Spleen (tissue), 13 donors: ENCODE measurements at places on chromosomes 12 and 14.

GRCh38 chr12:66804563-66804974 lies 125.7 kb upstream of the GRIP1 start:
- DNase-seq, result no peak

GRCh38 chr12:42097971-42098370 lies 46.7 kb downstream of the GXYLT1 start:
- DNase-seq, result no peak

DNA sequence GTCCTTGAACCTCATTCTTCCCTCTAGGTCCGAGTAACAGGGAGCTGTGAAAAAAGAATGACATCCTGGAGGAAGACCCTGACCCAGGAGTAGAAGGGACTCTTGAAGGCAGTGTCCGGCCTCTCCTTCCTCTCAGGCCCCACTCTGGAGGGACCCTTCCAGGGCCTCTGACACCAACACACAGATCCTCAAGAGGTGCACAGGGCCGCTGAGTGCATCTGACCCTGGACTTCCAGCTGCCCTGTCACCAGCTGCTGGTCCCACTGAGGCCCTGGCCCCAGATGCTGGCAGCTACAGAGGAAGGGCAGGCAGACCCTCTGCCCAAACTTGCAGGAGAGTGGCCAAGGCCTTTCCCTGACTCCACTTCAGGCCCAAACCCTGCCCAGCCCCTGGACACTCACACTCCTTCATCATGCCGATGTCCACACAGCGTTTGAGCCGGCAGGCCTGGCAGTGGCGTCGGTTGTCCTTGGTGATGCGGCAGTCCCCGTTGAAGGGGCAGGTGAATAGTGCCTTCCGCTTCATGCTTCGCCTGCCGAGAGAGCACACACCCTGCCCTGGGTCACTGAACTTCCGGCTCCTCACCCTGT lies 40.1 kb downstream of the VDR start:
- peak; percentile 64 for DNase-seq

DNA sequence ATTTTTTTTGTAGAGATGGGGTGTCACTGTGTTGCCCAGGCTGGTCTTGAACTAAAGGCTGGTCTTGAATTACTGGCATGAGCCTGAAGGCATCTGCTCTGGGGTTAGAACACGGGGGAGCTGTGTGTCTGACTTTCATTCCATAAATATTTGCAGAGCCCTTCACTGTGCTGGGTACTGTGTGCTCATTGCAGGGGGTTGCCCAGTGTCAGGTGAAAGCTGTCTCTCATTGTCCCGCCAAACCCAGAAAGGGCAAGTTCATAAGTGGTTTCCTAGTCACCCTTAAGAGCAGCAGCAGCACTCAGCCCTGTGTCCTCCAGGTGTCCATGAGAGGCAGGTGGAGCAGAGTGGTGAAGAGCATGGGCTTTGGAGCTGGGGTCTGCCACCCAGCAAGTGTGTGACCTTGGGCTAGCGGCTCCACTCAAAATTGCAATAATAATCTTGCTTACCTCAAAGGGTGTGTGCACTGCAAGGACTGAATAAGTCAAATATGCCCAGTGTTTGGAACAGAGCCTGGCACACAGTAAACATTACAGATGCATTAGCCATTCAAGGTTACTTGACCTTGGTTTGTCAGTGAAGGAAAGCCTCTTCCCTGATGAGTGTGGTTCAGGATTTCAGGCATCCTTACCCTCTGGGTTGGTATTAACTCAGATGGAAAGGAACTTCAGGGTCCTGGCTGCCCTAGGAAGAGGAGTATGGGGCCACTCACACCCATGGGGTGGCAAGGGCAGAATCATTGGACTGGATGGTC lies 4.4 kb upstream of the SMIM41 start:
- DNase-seq, result no peak

- DNase-seq, result no peak
Observed at GRCh38 chr14:88613552-88614010, 50.7 kb downstream of the ZC3H14 start.

GRCh38 chr12:26608706-26609105 lies 224.3 kb downstream of the ITPR2 start:
- DNase-seq, result no peak

DNA sequence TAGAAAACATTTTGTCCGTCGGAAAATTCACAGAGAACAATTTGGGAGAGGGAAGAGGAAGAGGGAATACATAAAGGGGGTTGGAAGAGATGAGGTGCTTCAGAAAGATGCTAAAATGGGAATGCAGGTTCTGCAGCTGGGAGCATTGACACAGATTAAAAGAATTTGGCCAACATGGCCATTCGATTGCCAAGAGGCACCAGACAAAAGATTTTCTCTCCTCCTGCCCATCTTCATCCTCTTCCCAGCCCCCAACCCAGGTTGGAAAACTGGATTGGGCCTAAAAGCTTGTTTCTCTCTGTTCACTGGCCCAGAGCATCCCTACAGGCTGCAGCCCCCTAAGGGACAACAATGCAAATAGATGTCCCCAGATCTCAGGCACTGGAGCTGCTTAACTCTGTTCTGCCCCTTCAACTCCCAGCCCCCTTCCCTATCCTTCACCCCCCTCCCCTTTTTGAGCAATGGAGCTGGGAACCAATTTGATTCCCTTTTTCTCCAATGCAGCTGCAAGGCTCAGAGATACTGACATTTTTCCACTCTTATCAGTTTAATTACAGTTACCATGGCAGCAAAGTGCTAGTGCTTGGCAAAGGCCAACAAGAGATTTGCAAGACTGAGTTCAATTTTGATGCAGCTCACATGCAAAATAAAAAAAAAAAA lies 1.9 kb downstream of the LMO3 start:
- no peak for DNase-seq

GRCh38 chr12:60078026-60078425 lies 482.2 kb downstream of the SLC16A7 start:
- DNase-seq, result no peak

DNA sequence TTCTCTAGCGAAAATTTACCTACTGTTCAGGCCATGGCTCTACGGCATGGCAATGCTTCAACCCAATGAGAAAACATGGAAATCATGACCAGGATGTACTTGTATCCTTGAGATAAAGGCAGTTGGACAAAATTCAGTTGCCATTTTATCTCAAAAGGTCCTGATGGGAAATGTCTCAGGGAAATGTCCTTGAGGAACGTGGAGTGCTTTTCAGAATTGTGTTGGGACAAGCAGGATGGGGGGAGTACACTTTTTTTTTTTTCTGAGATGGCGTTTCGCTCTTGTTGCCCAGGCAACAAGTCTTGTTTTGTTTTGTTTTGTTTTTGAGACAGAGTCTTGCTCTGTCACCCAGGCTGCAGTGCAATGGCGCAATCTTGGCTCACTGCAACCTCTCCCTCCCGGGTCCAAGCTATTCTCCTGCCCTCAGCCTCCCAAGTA lies 86.8 kb upstream of the EIF5 start:
- DNase-seq, result no peak

GRCh38 chr12:57584690-57585089 lies 6.3 kb upstream of the PIP4K2C start:
- no peak for DNase-seq

DNA sequence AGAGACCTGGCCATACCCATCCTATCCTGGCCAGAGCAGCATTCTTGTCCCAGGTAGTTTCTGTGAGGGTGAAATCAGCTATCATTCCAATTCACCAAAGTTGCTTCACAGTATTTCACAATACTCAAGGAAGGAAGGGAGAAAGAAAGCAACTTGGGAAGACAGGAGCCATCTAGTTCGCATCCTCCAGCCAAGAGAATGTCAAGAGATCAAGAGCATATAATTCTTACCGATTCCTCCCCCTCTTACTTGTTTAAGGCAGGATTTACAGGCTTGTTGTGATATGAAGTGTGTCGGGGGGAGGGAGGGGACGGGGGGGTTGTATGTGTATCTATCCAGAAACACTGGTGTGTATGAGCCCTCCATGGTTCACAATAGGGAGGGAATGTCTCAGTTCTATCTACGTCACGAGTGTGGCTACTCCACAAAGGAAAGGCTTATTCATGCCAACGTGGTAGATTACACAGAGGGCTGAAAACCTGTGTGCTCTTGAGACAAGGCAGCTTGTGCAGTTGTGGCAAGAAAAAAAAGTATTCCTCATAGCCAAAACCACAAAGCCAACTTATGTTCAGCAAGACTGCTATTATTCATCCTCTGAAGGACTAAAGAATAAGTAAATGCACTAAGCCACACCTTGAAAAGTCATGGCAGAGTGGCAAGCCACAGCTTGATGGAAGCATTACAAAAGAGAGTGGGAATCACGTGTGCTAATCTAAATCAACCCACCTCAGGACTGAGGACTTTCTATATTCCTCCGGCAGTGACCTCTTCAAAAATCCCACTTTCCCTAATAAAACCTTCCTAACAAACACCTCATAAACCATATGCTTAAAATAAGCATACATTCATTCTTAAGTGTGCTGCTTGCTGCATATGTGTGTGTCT lies 35.0 kb downstream of the CORO1C start:
- DNase-seq, result no peak

- DNase-seq, result peak; percentile 68
Observed at GRCh38 chr12:6279631-6280030, 30.9 kb upstream of the PLEKHG6 start.

DNA sequence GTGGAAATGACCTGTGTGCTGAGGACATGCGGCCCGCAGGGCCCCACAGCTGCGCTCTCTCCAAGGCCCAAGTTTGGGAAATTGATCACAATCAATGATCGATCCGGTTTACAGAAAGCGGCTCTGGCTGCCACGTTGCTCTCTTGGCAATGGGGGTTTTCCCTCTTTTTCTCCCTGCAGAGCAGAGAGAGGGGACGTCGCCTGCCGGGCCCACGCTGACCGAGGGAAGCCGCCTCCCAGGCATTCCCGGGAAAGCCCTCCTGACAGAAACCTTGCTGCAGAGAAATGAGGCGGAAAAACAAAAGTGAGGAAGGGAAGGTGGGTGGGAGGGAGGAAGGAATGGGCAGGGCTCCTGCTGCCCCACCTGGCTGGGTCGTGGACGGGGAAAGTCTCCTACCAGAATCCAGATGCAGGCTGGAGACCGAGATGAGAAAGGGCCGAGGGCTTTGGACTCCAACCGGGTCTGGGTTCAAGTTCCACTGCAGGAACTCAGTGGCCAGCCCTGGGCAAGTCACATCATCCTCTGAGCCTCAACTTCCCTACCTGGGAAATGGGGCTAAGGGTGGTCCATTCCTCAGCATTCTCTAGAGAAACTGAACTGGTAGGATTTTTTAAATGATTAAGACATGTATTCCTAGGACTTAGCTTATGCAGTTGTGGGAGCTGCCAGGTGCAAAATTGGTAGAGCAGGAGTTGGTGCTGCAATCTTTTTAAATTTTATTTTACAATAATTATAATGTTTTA lies 75.5 kb downstream of the PHETA1 start:
- no peak for DNase-seq

- no peak for DNase-seq
Observed at GRCh38 chr12:94284046-94284445, 135.7 kb downstream of the PLXNC1 start.

GRCh38 chr14:74898694-74899093 lies 17.0 kb downstream of the DLST start:
- DNase-seq, result no peak

DNA sequence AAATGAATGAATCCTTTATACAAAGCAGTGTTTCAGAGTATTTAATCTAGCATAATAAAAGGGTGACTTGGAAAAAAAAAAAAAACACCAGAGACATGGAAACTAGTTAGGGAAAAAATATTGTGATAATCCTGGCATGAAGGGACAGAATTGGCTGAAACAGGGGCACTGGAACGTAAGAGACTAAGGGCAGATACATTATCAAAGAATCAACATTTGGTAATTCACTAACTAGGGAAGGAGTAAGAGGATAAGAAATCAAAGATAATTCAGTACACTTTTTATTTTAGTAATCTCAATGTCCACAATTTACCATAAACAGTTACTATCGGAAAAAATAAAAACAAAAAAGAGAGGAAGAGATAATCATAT lies 18.2 kb downstream of the PYM1 start:
- no peak for DNase-seq

DNA sequence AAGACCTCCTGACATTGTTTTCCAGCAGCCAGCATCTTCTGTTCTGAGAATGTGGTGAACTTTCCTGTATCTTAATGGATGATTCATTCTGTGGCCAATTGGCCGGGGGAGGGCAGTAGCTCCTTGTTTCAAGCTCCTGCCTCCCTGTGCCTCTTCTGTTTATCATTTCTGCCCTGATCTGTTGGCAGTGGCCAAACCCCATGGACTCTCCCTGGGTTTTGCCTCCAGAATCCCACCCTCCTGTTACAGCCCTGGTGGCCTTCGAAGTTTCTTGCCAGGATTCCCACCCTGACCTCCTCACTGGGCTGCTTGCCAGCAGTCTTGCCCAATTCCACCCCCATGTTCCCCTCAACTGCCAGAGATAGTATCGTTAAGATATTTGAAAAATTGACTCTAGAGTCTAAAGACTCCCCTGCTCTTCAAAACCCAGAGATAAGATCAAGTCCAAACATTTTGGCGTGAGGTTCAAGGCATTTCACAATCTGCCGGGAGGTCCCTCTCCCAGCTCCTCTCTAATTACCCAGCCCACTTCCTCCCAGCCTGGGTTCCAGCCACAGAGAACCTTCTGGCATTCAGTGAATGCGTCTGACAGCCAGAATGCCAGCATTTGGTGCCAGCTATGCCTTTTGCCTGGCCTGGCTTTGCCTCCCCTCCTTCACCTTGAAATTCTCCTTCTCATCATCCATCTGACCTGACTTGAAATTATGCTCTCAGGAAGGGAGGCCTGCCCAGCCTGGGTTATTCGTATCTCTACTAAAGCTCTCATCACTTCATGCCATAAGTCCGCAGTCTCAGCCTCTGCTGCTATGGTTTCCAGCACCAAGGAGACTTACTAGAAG lies 37.7 kb upstream of the TXNRD1 start:
- DNase-seq, result no peak

DNA sequence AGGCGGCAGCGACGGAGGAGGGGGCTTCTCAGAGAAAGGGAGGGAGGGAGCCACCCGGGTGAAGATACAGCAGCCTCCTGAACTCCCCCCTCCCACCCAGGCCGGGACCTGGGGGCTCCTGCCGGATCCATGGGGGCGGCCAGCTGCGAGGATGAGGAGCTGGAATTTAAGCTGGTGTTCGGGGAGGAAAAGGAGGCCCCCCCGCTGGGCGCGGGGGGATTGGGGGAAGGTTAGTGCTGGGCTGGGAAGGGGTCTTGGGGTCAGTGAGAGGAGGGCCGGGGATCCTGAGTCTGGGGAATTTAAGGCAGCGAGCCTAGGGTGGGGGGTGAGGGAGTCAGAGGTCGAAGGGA lies 203 bp downstream of the NFATC4 start:
- no peak for DNase-seq

GRCh38 chr14:68650404-68650994 lies 142.4 kb downstream of the ZFP36L1 start:
- no peak for DNase-seq

DNA sequence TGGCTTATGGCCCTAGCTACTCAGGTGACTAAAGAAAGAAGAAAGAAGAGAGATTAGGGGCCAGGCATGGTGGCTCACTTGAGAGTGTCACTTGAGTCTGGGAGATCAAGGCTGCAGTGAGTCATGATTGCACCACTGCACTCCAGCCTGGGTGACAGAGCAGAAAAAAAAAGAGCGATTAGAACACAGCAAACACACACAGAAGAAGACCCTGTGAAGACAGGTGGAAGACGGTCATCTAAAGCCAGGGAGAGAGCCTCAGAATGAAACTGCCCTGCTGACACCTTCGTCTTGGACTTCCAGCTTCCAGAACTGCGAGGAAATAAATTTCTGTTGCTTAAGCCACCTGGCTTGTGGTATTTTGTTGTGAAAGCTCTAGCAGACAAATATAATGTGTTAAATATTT lies 17.5 kb upstream of the PPP1CC start:
- no peak for DNase-seq

GRCh38 chr12:51377099-51377984 lies 13.9 kb downstream of the GALNT6 start:
- peak; percentile 6 for DNase-seq

GRCh38 chr14:65772466-65772865 lies 359.9 kb downstream of the FUT8 start:
- DNase-seq, result no peak

- no peak for DNase-seq
Observed at GRCh38 chr14:73295198-73295796, 58.0 kb downstream of the PAPLN start.
